ENCODE measurements at places on chromosomes 7 and 10. TPM values are rescaled to one million over a fixed set of nuclear protein-coding genes. Genes with fewer than 3 reads are reported as not detected.

DNA sequence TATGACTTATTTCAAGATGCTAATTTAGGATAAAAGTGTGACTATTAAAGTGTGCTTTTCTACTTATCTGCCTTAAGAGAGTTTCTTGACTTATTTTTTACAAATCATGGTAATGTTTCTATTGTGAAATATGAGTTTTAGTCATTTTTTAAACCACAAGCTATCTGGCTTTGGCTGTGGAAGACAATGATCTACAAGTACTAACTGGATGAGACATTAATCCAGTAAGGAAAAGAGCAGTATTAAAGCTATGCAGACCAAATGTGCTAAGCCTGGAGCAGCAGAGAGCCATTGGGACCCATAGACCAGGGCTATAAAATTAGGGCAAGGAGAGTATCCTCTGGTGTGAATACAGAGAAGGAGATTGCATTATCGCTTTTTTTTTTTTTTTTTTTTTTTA is 92.4 kb downstream of the SEMA3A start:
- no peak for DNase-seq
- no peak overlapping the region for H3K4me3 ChIP-seq
- no peak overlapping the region for H3K27ac ChIP-seq
- H3K27me3 ChIP-seq = no peaks in the 10 kb centered on the region
- H3K4me1 ChIP-seq = no peaks in the 10 kb centered on the region

- no peaks in the 10 kb centered on the region for H3K27me3 ChIP-seq
- no peaks in the 10 kb centered on the region for H3K36me3 ChIP-seq
- H3K4me3 ChIP-seq = no peak overlapping the region
- no peak overlapping the region for H3K27ac ChIP-seq
Measured at GRCh38 chr10:117936141-117936540, 110.6 kb downstream of the RAB11FIP2 start.

PPP1R9A gene
- 20.2 TPM for total RNA-seq

GRCh38 chr7:78510580-78511188 is 712.1 kb downstream of the PHTF2 start:
- H3K36me3 ChIP-seq = no peaks in the 10 kb centered on the region
- no peak overlapping the region for H3K27ac ChIP-seq
- no peak overlapping the region for H3K4me3 ChIP-seq
- H3K4me1 ChIP-seq = no peaks in the 10 kb centered on the region

GRCh38 chr10:14757986-14758385 is 16.7 kb downstream of the FAM107B start:
- H3K27ac ChIP-seq = no peak overlapping the region
- H3K4me3 ChIP-seq = no peak overlapping the region
- DNase-seq = no peak
- no peaks in the 10 kb centered on the region for H3K4me1 ChIP-seq

DNA sequence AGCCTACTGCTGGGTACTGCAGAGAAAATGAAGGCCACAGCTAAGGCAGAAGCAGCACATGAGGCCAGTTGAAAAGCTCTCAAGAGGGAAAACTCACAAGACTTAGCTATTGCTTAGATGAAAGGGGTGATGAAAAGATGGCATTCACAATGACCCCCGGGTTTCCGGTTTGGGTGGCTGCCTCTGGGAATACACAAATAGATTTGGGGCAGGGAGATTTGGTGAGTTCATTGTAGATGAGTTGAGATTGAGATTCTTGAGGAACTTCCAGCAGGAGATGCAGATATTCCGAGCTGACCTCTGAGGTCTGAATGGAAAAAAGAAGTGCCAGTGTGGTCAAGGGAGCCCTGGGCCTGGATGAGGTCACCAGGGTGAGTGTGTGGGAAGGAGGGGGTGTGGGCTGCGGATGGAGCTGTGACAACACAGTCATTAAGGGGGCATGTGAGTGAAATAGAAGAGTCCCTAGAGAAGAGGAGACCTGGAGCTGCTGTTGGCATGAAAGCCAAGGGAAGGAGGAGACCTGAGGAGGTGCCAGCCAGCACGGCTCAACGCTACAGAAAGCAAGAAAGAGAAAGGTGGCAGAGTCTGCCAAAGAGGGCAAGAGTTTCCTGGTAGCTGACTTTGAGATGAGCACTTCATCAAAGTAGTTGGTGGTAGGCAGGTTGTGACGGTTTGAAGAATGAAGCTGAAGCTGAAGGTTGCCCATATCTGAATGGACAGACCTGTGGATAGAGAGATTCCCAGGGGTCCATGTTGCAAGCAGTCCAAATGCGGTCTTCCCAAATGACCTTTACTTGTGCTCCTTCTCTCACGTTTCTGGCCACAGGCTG is 43.7 kb downstream of the HIF1AN start:
- H3K4me3 ChIP-seq = no peak overlapping the region
- H3K36me3 ChIP-seq = no peaks in the 10 kb centered on the region
- no peak overlapping the region for H3K27ac ChIP-seq

GRCh38 chr10:97048649-97049427 is 136.9 kb downstream of the SLIT1 start:
- no peak for DNase-seq
- no peak overlapping the region for H3K27ac ChIP-seq
- H3K27me3 ChIP-seq = no peaks in the 10 kb centered on the region
- no peaks in the 10 kb centered on the region for H3K4me1 ChIP-seq
- no peaks in the 10 kb centered on the region for H3K36me3 ChIP-seq

DNA sequence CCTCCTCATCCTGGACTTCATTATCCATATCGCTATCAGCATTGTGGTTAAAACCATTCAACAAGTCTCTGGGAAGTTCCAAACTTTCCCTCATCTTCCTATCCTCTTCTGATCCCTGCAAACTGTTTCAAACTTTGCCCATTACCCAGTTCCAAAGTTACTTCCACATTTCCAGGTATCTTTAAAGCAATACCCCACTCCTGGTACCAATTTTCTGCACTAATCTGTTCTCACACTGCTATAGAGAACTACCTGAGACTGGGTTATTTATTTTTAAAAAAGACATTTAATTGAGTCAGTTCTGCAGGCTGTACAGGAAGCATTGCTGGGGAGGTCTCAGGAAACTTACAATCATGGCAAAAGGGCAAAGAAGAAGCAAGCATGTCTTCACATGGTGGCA is 147.3 kb downstream of the ARL4A start:
- H3K27ac ChIP-seq = no peak overlapping the region
- no peaks in the 10 kb centered on the region for H3K27me3 ChIP-seq
- H3K4me3 ChIP-seq = no peak overlapping the region
- H3K4me1 ChIP-seq = no peaks in the 10 kb centered on the region
- H3K36me3 ChIP-seq = no peaks in the 10 kb centered on the region

Data from colonic mucosa (tissue), 4 donors.